ENCODE measurements at places on chromosomes 16 and 17.

GRCh38 chr16:84369938-84370627, 1.7 kb downstream of the ATP2C2 start:
- DNase-seq, result no peak

DNA sequence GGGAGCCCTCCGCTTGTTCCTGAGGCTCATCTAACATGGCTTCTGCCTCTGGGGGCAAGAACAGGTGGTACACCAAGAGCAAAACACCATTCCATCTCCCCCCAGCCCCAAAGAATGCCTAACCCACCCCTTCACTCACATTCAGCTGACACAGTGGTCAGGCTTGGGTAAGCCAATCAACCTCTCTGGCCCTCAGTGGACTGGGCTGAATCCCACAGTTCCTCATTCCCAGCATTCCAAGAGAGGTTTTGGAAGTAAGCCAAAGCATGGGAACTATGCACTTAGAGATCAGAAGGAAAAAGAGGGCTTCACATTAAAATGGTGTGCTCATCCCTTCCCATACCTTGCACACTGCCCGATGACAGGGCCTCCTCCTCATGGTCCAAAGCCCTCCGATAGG, 7.8 kb downstream of the PIGS start:
- DNase-seq, result no peak

DNA sequence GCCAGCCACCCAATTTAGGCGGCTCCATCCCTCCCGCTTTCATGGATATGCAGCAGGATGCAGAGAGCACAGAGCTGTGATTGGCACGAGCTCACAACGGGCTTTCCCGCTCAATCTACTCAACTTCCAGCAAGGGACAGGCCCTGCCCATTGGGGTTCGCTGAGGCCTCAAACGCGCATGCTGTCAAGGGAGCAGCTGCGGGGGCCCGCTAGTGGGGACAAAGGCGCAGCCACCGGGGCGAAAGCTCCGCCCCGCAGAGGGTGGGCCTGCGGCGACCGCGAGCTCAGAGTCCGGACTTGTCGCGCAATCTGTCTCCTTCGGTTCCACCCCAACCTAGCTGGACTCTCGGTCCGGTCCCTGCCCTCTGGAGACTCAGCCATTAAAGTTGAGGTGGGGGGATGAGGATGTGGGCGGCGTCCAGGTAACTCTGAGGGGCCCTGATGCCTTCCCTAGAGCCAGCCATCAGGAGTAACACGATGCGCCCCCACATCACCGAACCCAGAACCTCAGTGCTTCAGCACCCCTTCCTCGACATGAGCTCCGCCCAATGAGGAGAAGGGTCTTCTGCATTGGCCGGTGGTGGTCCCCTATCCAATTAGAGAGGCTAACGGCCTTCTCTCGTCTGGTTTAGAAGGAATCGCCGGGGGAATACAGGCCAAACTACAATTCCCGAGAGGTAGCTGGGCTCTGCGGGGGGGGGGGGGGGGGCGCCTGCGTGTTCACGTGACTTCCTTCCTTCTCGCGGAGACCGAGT, 489 bp upstream of the NFATC3 start:
- DNase-seq, result peak; percentile 88

GRCh38 chr16:48081656-48082055, 74.1 kb downstream of the ABCC12 start:
- no peak for DNase-seq

- DNase-seq, result no peak
Measured at GRCh38 chr16:48887646-48888210, 277.7 kb upstream of the N4BP1 start.

- no peak for DNase-seq
Measured at GRCh38 chr17:81037798-81038733, 3.1 kb downstream of the BAIAP2 start.

- no peak for DNase-seq
Measured at GRCh38 chr17:27764589-27764988, 35.7 kb downstream of the NOS2 start.

DNA sequence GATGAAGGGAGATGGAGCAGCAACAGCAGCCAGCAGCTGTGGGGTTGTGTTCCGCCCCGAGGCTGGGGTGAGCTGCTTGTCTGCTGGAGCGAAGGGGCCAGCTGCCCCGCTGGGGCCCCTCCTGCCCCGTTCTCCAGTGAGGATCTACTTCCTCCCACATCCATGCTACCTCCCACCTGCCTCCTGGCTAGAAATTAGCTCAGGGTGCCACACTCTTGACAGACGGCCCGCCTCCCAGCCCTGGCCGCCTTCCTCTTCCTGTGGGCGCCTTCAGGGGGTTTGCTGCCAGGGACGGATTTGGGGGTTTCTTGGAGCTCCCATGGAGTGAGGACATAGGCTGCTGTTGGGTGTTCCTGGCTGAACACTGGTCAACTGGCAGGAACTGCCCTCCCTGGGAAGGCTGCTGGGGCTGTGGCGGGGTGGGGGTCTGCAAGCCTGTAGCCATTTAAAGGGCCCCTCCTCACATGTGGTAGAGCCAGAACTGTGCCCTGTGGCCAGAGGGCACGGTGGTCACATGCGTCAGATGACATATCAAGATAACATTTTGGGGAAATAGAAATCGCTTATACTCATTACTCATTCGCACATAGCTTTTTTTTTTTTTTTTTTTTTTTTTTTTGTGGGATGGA, 13.1 kb downstream of the TBC1D24 start:
- peak; percentile 77 for DNase-seq

GRCh38 chr16:10594312-10594950, 14.0 kb upstream of the EMP2 start:
- no peak for DNase-seq

- no peak for DNase-seq
Measured at GRCh38 chr17:82636626-82637598, 11.3 kb downstream of the WDR45B start.

- peak; percentile 98 for DNase-seq
Measured at GRCh38 chr17:2796164-2797125, at the start of gene RAP1GAP2. Gene RAP1GAP2, plus strand, starts transcription at chr17:2796438. Its CDS starts 90 bp downstream, at chr17:2796528.

DNA sequence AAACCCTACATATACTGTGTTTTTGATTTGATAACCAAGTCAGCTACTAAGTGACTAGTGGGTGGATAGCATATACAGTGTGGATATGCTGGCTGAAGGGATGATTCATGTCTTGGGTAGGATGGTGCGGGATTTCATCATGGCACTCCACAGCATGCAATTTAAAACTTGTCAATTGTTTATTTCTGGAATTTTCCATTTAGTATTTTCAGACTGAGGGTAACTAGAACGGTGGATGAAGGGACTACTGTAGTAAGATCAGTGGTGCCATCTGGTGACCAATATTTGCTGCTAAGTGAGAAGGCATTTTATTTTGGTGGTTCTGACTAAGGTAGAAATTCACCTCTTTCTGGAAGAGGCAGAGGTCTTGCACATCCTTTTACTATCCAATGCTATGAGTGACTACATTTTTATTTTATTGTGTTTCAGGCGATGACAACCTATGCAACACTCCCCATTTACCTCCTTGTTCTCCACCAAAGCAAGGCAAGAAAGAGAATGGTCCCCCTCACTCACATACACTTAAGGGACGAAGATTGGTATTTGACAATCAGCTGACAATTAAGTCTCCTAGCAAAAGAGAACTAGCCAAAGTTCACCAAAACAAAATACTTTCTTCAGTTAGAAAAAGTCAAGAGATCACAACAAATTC, 3.1 kb downstream of the CDC6 start:
- peak; percentile 72 for DNase-seq

DNA sequence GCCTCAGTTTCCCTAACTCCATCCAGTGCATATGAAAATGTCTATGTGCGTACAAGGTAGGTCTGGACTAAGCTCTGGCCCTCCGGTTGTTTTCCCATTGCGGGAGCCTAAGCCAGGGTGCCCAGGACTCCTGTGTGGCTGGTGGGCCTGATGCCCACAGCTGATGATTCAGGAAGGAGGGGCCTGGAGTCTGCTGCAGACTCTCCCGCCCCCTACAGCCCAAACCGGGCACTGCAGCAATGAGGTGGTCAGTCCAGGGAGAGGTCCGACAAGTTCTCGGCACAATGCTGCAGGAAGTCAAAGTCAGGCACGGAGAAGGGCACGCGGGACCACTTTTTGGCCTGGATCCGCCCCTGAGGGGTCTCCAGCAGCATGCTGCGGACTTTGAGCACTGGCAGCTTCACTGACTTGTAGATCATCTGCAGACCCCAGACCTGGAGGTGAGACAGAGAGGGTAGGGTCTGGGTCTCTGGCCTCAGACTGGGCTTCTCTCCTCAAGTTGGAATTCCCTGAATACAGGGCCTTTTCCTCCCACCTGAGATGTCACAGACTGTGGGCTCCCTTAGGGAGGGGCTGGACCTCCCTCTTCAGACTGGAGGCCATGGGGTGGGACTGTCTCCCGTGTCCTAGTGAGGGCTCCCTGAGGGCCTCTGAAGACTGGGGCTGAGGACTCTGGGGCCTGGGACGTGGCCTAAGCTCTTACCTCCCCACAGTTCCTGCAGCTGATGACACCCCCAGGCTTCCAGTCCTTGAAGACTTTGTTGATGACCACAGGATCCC, 3.4 kb upstream of the ZNF385C start:
- peak; percentile 86 for DNase-seq

- peak; percentile 6 for DNase-seq
Measured at GRCh38 chr16:62077998-62078397, 41.8 kb upstream of the CDH8 start.

DNA sequence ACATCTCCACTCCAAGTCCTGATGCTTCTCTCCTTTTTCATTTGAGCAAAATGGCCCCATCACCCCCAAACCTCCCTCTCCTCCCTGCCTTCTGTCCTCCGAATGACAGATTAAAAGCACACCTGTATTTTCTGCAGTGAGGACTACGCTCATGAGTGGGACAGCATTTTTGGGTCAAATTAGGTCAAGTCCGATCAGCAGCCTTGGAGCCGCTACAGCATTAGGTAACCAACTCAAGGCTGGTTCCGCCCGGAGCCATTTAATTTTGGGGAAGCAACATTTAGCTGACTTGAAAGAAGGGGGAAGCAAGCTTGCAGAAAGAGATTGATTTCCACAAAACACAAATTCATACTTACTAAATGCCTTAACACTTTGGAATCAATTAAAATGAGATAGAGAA, 324.1 kb upstream of the CDH5 start:
- DNase-seq, result no peak

- peak; percentile 52 for DNase-seq
Measured at GRCh38 chr17:7393613-7394451, 493 bp downstream of the PLSCR3 start.

DNA sequence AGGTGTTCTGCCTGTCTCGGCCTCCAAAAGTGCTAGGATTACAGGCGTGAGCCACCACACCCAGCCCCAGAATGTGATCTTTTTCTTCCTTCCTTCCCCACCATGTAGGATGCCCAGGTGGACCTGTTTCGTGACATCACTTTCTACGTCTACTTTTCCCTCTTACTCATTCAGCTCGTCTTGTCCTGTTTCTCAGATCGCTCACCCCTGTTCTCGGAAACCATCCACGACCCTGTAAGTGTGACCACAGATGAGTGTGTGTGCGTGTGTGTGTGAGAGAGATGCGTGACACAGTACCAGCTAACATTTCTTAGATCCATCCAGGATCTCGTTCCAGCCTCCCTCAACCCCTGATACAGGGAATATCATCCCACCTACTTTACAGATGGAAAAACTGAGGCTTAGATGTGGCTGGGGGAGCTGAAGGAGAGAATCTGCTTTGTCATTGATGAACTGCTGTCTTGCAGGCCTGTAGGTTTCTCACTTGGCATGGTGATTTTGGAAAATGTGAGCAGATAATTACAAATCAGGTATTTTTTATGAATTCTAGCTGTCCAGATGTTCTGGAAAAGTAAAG, 67.1 kb downstream of the ABCC1 start:
- DNase-seq, result no peak

- no peak for DNase-seq
Measured at GRCh38 chr17:38741921-38742410, 6.2 kb downstream of the PCGF2 start.

- no peak for DNase-seq
Measured at GRCh38 chr16:576197-576822, 6.5 kb downstream of the PIGQ start.

DNA sequence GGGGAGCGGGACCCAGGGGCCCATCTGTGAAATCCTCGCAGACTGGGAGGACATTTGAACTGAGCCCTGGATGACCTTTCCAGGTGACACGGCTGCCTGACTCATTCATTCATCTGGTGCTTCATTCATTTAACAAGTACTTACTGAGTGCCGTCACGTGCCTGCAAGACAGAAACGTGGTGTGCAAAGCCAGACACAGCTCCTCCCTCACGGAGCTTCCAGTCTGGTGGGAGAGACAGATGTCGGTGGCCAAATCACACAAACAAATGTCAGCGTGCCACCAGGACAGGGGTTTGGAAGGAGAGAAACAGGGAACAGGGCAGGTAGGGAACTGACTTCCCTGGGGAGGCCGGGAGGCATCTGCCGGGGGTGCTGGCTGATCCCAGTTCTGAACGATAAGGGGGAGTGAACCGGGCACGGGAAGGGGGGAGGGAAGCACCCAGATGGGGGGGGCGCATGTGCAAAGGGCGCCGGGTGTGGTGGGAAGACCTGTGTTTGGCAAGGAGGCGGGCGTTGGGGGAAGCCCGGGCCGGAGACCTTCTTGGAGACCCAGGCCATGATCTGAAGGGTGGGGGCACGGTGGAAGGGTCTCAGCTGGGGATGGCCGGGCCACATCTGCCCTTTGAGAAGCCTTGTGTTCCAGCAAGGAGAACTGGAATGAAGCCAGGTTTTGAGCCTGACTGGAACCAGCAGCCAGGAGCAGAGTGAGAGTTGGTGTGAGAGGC, 93.6 kb upstream of the CIBAR2 start:
- no peak for DNase-seq

- DNase-seq, result no peak
Measured at GRCh38 chr17:75730065-75730464, 8.8 kb downstream of the ITGB4 start.

DNA sequence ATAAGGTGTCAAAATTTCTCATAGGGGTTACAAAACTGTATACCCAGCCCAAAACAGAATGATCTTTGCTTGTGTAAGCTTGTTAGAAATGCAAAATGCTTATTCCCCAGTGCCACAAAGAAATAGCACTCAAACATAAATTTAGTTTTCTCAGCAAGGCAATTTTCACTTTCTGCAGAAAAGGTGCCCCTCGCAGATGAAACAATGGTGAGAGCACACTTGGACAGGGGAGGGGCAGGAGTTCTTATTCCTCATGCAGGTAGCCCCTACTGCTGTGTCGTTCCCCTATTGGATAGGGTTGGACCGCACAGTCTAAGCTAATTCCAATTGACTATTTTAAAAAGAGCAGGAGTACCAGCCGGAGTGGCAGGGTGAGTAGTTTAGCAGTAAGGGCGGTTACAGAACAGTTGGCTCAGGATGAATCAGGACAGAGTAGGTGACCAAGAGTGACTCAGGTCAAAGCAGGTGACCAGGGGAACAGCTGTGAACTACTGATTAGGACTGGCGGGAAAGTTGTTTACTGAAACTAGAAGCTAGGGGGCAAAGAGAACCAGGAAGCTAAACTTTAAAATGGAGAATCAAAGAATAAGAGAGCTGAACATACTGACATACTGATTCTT, 5.5 kb upstream of the LDHD start:
- no peak for DNase-seq

- no peak for DNase-seq
Measured at GRCh38 chr17:15350777-15351477, 9.5 kb upstream of the TEKT3 start.

Data from KBM-7 (cell line).